ENCODE measurements at places on chromosomes 16 and 17. TPM values are rescaled to one million over a fixed set of nuclear protein-coding genes. Genes with fewer than 3 reads are reported as not detected.

The LDHD gene
- 8.4 TPM for polyA plus RNA-seq

The CHST5 gene
- polyA plus RNA-seq = 0.47 TPM

DNA sequence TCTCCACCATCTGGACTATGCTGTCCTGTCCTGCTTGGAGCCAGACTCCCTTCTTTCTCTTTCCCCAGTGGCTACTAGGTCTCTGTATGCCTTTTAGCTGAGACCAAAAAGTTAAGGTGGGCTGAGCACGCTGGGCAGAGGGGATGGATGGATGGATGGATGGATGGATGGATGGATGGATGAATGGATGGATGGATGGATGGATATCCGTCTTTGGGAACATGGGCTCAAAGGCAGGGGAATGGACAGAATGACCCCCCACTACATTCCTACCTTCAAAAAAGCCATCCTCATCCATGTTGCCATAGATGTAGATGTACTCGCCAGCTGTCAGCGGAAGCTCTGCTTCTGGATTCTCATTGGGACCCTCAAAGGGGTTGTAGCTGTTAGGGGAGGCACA is 12.8 kb downstream of the TSPOAP1 start:
- no peak for DNase-seq

GRCh38 chr16:68035227-68035626 is 12.1 kb downstream of the DUS2 start:
- DNase-seq = no peak
